ENCODE measurements at places on chromosomes 1 and 21. TPM values are rescaled to one million over a fixed set of nuclear protein-coding genes. Genes with fewer than 3 reads are reported as not detected.

CNIH3 gene
- total RNA-seq, result 0.12 TPM

PTGS2 gene
- total RNA-seq, result 2.4 TPM

S100A14 gene
- not detected for total RNA-seq

RHCE gene
- total RNA-seq, result not detected

NPPA gene
- total RNA-seq, result not detected

FAM72B gene
- total RNA-seq, result 18.0 TPM

LCE3D gene
- not detected for total RNA-seq

HES3 gene
- total RNA-seq, result not detected

KRTAP13-2 gene
- not detected for total RNA-seq

IL20 gene
- not detected for total RNA-seq

PROX1 gene
- total RNA-seq, result 0.12 TPM

NBPF4 gene
- total RNA-seq, result not detected

CFAP45 gene
- not detected for total RNA-seq

- DNase-seq, result no peak
These were observed 116.0 kb downstream of the TTLL7 start for GRCh38 chr1:83882906-83883305.

DNA sequence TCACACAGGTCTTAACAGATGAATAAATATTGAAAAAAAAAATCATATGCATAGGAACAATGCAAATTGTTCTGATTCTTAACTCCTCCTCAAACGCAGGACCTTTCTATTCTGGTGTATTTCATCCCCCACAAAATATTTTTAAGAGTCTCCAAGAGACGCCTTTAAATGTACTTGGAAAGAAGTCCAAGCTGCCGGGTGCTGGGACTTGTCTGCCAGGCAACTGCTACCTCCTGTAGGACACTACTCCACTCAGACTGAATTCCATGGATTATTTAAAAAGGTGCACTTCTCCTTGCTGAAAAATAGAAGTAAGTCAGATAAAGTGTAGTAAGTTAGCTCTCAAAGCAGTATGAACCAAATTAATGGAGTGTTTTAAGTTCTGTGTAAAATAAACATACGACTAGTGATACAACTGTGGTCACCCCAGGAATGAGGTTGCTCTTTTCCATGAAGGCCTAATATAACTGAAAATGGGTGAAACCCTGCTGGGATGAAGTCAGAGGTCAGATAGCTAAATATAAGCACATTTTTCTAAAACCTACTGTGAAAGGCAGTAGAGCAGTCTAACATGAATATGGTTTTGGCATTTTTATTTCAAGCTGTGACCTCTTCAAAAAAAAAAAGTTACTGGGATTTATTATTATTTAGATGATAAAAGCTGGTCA, 189.2 kb upstream of the PBX1 start:
- DNase-seq, result no peak

DNA sequence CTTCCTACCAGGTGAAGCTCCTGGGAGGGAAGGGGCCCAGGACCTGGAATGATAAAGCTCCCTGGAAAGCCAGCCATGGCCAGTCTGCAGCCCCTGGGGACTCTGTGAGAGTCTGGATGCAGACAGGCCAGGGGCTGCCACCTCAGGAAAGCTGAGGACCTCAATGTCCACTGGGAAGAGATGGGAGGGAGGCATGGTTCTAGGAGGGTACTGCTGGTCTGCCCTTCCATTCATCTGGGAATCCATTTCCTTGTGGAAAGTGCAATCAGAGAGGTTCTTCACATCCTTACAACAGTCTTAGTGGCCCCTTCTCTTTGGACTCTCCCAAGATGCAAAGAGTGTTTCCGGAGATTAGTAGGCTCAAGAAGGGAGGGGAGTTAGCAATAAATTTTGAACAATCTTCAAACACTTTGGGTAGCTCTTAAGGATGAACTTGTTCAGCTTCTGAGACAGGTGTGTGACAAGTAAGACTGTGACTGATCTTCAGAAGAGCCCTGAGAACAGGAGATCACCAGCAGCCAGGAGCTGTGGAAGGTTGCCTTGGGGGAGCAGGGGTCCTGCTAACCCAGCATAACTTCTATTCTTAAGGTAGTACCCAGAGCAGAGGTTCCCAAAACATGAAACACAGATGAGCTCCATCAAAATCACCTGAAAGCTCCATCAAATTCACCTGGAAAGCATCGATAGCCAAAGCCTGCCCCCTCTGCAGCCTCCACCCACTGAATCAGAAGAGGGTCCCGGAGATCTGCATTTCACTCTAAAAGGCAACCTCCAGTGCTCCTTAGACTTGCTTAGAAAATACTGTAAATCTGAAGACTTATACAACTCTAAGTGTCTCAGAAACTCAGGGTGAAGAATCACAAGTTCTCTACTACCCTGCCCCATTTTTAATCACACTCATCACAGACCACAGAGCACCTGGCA, 616 bp upstream of the LAX1 start:
- DNase-seq, result no peak

DNA sequence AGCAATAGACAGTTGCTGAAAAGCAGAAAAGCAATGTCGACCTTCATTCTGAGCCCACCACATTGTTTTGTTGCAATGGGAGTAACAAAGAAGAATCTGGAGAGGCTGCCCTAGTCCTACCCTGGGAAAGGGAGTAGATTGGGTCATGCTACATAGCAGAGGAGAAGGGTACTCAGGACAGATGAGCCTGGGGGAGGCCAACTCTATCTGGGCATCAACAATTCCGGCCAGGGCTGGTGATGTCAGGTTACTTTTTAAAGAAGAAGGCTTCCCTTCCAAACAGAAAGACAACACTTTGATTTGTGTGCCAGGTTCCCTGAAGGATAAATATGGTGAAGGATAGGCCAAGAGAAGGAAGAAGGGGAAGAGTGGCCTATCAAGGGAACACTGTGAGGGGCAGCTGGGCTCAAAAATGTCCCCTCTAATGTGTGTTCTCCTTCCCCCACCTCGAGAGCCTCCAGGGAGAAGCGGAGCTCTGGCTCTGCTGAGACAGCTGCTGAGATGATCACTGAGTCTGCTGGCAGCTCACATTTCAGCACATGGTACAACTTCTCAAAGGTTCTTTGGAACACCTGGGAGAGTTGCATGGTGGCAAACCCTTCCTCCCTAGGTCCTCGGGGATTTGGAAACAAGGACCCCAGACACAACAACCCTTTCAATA, 3.2 kb upstream of the ADIPOR1 start:
- no peak for DNase-seq

DNA sequence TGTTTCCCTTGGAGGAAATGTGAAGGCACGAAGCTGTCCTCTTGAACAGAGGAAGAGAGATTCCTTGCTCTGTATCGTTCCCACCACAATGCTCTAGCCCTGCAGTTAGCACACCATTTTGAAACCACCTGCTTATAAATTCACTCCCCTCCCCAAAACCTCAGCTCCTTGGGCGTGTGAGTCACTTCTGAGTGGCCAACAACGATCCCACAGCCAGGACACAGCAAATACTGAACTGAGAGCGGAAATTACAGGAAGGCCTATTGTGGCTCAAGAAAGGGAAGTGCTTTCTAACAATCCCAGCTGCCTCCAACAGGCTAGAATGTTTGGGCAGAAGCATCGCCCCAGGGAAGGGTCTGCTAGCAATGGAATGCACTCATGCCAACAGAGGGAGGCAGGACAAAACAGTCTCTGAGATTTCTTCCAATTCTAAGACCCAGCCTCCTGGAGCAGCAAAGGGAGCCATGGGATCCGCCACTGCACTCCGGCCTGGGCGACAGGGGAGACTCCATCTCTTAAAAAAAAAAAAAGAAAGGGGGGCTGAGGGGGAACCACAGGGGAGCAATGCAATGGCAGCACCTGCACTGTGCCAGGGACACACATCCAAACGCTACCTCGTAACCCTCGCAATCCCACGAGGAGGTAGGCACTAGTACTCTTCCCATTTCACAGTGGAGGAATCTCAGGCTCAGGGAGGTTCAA, 1.9 kb downstream of the TMEM53 start:
- no peak for DNase-seq

GRCh38 chr1:234135501-234135900, 231.0 kb downstream of the SLC35F3 start:
- DNase-seq, result no peak

- DNase-seq, result no peak
These were observed 151.5 kb downstream of the ST6GALNAC5 start for GRCh38 chr1:77018761-77019160.

GRCh38 chr1:202890392-202890791, 1.4 kb upstream of the RABIF start:
- DNase-seq, result no peak

DNA sequence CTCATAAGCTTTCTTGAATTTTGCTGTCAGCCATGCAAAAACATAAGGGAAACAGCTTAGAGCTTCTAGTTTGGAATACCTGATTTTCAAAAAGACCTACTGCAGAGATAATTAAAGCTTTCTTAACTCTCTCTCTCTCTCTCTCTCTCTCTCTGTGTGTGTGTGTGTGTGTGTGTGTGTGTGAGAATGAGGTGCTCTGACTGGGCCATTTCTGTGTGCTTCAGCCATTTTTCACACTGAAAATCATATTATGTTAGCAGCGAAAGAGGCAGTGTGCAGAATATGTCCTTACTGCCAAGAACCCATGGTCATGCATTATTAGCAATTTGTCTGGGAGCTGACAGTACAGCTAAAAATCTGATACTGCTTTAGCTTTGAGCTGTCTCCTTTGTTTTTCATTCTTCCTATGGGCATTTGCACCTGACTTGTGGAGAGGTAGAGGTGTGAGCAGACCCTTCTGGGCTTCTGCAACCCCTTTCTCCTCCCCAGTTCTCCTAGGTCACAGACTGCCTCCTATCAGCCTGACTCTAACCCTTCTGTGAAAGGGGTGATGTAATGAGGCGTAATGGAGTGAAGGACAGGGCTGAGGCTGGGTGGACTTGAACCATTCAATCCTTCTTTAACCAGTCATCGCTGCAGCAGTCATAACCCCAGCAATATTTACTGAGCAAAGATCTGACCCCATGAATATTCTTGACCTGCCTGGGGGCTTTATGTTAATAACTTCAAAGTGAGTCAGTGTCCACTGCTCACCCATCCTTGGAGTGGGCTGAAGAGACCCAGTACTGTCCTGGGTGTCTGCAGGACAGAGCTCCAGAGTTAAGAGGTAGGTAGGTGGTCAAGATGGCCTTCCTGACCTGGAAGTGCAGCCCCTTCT, 61.2 kb downstream of the SYT6 start:
- DNase-seq, result no peak

GRCh38 chr1:192553741-192554140, 21.8 kb upstream of the RGS1 start:
- no peak for DNase-seq

DNA sequence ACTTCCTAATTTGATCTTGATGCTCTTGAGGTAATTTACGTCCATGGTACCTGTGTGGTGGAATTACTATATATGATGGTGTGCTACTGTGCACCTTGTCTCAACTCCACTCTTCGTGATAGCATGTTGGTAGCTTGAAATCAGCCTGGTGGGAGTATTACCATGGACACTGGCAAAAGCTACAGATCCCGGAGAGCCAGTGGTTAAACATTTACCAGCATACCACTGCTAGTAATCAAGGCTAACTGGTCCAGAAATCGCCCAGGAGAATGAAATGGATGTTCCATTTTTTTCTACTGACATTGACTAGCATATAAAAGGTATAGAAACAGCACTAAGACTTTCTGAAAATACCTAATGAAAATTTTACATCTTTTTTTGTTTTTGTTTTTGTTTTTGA, 30.6 kb downstream of the ELK4 start:
- DNase-seq, result no peak

GRCh38 chr21:15018382-15018781, 46.4 kb downstream of the NRIP1 start:
- DNase-seq, result no peak

GRCh38 chr21:31195334-31196015, 148.6 kb downstream of the TIAM1 start:
- DNase-seq, result no peak

GRCh38 chr1:98342566-98342965, 319.0 kb upstream of the SNX7 start:
- DNase-seq, result no peak

GRCh38 chr1:93769777-93770176, 88.1 kb upstream of the BCAR3 start:
- no peak for DNase-seq

DNA sequence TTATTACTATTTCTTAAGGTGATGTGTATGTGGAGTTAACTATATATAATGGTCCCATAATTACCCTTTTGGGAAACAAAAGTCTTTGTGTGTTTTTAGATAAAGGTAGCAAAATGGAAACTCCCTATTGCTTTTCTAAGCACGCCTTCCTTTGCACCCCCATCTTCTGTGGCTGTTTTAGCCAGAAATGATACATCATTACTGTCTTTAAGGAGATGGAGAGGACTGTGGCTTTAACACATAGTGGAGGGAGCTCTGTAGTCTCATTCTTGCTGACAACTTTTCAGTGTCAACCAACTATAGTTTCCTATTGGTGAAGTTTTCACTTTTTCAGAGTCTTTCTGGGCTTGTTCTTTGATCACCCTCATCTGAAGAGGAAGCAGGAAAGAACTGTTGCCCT, 1.0 kb downstream of the APOBEC4 start:
- DNase-seq, result no peak

GRCh38 chr1:172180501-172181285, 239.8 kb upstream of the C1orf105 start:
- DNase-seq, result peak; percentile 27

GRCh38 chr1:46757247-46757955, 38.5 kb upstream of the EFCAB14 start:
- DNase-seq, result no peak

DNA sequence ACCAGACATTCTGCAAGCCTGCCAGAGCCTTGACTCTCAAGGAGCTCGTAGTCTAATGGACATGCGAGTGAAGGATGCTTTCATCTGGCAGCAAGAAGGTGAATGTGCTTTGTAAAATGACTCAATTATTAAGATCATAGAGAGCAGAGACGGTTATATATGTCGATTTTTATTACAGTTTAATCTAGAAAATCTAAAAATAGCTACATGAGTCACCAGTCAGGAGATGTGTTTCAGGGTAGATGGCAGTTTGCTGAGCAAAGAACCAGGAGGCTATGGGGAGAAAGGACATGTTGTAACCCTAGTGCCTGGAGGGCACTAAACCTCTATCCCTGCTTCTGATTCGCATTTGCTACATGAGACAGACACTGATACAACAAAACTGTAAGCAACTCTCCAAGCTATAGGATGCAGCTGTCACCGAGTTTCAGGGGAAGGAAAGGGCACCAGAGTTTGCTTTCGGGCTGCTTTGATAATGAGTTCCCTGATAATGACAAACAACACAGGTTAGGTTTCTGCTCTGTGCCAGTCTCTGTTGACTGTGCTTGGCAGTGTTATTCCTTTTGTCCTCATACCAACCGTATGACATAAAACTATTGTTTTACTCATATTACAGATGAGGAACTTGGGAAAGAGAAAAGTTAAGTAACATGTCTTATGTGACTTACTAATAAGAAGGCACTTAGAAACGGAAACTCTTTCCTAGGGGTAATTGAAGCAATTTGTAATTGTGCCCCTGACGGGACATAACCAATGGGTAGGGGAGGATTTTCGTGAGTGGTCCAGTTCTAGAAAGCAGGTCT, 43.2 kb downstream of the C1orf198 start:
- DNase-seq, result peak; percentile 13
